ENCODE measurements at places on chromosomes 13 and 19.
A peak's percentile ranks its signal among the peaks of the same experiment; 100 is the strongest.

GRCh38 chr13:42878721-42879120, 97.3 kb downstream of the FAM216B start:
- DNase-seq: peak; percentile 60

DNA sequence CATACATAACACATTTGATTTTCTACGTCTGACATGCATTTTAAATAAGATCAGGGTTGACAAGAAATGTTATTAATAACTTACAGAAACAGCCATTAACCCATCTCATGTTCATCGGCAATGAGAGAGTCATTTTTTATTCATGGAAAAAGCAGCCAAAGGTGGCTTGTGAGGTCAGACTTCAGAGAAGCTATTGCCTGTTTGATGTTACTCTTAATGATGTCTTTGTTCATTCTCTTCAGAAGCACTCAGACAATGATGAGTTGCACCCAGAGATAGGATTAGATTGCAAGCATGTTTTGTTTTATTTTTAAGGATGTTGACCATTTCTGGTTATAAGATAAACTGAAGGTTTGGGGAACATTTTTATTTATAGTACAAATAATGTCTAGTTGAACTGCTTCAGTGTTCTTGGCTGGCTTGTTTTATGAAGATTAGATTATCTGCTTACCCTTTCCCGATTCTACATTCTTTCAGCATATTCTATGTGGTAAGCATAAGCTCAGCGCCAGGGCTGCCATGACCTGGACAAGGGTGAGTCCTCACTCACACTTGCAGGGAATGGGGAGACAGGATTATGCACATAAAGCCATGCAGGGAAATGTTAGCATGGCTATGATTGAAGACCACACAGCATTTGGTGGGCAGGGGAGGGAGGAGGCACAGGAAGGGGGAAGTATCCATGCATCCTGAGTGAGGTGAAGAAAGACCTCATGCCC, 288.1 kb downstream of the MTUS2 start:
- DNase-seq: no peak

GRCh38 chr13:95115525-95115924, 185.7 kb downstream of the ABCC4 start:
- no peak for DNase-seq

GRCh38 chr13:25085125-25085742, 10.7 kb upstream of the PABPC3 start:
- DNase-seq: no peak

GRCh38 chr13:80447747-80448146, 106.8 kb upstream of the SPRY2 start:
- DNase-seq: no peak

DNA sequence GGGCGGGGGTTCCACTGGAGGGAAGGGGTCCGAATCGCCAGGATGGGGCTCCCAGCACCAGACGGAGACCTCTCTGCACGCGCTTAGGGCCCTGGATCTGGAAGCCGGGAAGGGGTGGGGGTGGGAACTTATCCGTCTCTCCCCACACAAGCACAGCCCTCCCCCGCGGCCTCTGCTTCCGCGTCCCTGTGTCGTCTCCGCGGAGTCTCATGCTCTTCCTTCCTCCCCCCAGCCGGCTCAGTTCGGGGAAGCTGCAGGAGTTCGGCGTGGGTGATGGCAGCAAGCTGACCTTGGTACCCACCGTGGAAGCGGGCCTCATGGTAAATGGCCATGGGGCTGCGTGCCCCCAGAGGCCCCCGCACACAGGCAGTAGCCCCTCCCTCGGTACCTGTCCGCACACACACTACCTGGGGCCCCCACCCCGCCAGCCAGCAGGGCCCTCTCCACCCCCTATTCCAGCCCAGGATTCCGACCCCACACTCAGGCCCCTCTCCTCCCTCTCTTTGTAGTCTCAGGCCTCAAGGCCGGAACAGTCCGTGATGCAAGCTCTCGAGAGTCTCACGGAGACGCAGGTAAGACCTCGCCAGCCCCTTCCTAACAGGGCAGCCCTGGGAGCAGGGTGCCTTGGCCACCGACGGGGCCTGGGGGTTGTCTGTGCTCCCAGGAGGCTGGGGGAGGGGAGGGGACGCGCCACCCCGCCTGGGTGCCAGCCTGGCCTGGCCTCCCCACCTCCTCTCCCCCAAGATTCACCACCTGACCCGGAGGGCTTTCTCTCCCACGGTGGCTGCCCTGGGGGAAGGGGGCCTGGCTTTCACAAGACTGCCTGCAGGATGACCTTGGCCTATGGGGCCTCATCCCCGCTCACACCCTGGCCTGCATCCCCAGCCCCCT, 3.2 kb downstream of the MIDN start:
- no peak for DNase-seq

DNA sequence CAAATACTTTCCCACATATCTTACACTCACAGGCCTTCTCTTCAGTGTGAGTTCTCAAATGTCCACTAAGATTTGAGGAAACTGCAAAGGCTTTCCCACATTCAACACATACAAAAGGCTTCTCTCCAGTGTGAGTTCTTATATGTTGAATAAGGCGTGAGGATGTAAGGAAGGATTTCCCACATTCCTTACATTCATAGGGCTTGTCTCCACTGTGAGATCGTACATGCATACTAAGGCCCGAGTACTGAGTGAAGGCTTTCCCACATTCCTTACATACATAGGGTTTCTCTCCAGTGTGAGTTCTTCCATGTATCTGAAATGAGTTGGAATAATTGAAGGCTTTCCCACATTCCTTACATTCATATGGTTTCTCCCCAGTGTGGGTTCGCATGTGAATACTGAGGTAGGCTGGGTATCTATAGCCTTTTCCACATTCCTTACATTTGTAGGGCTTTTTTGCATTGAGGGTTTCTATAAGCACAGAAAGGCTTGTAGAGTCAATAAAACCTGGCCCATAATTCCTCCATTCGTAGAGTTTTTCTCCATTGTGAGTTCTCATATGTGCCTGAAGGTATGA, 9.6 kb downstream of the ZNF426 start:
- no peak for DNase-seq

DNA sequence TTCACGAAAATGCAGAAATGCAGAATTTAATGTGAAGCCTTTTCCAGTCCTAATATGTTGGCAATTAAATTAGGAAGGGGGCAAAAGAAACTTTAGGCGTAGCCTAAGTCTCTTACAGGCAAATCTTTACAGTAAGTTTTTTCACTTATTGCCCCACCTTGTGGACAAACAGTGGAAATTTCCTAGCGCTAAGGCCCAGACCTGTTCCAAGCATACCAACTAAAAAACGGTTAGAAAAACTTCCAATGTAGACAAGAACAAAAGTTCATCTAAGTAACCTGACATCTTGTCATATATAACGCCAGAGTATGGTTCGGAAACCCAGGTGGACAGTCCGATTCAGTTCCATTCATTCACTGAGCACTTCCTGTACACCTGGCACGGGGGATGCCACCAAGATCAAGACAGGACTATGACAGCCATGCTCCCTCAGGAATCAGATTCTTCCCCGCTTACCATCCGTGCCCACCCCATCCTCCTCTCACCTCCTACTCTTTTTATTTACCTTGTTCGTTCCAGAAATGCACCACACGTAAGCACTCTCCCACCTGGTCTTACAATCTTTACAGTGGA, 4.9 kb downstream of the ZAR1L start:
- DNase-seq: no peak

DNA sequence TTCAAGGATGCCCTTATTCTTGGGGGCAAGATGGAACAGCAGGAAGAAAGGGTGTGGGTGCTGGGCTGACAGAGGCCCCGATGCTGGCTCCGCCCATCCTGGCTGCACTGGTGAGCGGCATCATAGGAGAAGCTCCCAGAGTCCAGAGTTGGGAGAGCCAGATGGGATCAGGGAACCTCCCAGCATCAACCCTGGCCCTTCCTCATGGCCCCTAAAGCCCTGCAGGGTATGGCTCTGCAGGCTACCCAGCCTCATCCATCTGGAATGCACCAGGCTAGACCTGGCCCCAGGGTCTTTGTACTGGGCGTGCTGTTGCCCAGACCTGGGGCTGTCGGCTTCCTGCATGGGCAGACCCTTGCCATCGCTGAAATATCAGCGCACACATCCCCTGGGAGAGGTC, 7.9 kb upstream of the ELL start:
- DNase-seq: no peak

GRCh38 chr13:98173431-98174152, 3.5 kb downstream of the RNF113B start:
- DNase-seq: peak; percentile 65

DNA sequence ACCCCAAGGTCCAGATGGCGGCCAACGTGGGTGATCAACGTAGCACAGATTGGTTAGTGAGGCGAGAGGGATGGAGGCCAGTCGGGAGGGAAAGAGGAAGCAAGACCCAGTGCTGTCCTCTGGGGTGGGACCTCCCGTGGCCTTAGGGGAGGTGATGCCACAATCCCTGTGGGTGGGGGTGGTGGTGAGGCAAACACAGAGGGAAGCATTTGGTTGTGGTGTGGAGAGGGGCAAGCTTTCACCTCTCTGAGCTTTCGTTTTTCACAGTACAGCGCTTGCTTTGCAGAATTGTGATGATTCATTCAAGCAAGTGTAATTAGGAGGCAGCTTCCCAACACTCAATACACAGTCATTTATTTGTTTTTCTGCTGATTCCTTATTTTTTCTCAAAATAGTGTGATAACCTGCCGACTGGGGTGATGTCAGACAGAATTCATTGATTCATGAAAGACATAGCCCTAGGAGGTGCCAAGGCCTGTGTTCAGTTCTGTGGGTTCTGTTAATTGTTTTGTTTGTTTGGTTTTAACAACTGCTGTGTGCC, 2.4 kb downstream of the LENG8 start:
- no peak for DNase-seq

GRCh38 chr13:92963029-92963428, 263.6 kb upstream of the GPC6 start:
- DNase-seq: no peak

DNA sequence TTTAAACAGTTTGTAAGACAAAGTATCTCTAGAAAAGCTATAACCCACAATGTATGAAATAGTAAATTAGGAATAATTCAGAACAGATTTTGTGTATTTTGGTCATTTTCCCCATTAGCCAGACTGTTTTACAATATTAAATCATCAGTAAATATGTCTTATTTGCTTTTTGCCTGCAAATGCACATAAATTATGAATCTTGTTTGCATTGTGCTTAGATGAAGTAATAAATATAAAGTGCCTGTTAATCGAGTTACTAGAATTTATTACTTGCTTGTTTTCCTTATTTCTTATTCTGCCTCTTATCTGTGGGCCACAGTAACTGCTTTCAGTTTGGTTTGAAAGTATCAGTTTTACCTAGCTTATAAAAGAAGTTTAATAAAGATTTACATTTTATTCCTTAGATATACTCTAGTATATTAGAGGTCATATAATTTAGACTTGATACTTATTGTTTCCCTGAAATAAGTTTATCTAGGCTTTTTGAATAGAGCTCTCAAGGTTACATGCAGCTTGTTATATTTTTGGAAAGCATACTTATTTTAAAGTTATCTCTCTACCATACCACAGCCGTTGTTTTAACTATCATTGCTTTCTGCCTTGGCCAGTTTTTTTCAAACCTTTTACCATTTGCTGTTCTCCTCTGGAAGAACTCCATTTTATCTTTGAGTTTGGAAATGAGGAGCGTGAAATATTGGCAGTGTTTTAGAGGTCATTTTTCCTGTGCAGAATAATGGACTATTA, 238.0 kb downstream of the NBEA start:
- DNase-seq: no peak

GRCh38 chr19:46935066-46935663, 74.4 kb downstream of the ARHGAP35 start:
- DNase-seq: no peak

DNA sequence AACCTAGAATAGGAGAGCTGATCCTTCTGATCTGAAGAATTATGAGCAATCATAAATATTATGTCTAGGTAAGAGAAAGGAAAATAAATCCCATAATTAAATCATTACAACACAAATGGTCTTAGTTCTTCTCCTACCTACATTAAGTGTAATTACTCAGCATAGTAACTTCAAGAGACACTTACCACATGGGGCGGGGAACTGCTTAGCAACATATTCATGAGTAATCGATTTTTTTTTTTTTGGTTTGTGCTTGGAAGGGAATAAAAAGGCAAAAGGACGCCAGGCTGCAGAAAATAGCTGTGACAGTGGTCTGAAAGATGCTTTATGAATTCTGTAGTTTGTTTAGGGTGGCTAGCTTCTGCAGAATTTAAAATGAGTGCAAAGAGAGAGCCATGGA, 103.3 kb upstream of the HTR2A start:
- no peak for DNase-seq

DNA sequence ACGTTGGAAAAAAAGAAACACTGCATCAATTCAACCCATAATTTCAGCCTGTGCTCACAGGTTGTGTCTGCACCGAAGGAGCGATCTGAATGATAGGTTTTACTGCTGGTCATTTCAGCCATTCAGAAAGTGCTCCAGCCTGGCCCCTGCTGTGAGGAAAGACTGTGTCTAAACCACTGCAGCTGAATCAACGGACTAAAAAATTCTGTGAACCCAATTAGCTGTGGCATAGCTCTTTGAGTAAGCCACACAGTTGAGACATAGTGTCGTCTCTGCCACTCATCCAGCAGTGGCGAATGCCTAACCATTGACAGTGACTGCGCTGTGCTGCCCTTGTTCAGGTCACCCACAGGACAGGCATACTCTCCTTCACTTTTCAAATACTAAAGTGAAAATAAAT, 179.8 kb downstream of the COG6 start:
- no peak for DNase-seq

DNA sequence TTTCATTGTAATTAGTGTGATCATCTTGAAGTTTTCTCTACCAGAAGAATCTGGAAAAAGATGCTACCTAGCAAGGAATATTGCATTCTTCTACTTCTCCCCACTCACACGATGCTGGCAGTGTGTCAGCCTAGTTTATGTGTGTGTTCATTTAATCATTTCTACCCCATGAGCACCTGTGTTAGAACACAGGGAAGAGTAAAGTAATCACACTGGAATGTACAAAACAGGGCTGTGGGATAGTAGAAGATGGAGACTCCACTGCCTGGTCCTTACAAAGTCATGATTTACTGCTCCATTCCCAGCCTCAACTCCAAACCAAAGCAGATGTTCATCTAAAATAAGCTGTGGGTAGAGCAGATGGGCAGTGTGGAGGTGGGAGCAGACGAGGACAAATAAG, 47.7 kb upstream of the RGCC start:
- DNase-seq: no peak
